ENCODE measurements at places on chromosomes 16 and 17.

DNA sequence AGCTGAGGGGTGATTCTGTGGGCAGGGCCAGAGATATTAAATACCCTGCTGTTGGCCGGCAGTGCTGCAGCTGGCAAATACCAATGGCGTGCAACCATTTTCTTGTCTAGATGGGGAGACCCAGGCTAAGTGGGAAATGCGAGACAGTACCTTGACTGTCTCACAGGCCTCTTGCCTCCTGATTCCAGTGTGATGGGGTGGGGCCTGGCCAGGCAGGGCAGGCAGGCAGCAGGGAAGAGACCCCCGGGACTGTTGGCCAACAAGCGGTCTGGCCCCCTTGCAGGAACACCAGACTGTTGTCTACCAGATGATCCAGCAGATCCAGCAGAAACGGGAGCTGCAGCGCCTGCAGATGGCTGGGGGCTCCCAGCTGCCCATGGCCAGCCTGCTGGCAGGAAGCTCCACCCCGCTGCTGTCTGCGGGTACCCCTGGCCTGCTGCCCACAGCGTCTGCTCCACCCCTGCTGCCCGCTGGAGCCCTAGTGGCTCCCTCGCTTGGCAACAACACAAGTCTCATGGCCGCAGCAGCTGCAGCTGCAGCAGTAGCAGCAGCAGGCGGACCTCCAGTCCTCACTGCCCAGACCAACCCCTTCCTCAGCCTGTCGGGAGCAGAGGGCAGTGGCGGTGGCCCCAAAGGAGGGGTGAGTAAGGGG lies 5.7 kb upstream of the CISD3 start:
- DNase-seq = no peak

DNA sequence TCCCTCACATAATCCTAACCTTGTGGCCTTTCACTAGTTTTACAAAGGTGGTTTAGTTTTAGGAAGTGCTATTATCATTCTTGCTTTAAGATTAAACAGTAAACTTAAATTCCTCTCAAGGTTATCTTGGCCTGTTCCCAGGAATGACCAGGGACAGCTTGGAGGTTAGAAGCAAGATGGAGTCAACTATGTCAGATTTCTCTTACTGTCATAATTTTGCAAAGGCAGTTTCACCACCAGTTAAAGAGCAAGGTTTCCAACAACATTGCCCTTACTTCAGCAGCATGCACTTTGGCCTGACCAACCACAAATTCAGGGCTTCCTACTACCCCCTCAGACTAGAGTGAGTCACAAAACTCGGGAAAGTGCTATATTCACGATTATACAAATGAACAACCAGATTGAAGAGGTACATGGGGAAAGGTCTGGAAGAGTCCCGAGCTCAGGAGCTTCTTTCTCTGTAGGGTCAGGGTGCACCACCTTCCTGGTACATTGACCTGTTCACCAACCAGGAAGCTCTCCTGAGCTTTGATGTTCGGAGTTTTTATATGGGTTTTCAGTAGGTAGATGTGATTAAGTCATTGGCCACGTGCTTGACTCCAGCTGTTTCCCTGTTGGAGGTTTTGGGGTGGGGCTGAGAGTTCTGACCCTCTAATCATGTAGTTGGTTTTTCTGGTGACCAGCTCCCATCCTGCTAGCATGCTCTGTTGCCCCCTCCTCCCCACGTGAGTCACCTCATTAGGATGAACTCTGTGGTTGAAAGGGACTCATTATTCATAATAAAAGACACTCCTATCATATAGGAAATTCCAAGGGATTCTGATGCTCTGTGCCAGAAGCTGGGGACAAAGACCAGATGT lies 19.4 kb downstream of the RHOT1 start:
- DNase-seq = no peak

- DNase-seq = no peak
These were observed 41.4 kb upstream of the BHLHA9 start for GRCh38 chr17:1228781-1229348.

- no peak for DNase-seq
These were observed 8.6 kb upstream of the DUSP14 start for GRCh38 chr17:37481001-37481665.

GRCh38 chr17:73874008-73874720 lies 229.9 kb upstream of the SDK2 start:
- DNase-seq = no peak

DNA sequence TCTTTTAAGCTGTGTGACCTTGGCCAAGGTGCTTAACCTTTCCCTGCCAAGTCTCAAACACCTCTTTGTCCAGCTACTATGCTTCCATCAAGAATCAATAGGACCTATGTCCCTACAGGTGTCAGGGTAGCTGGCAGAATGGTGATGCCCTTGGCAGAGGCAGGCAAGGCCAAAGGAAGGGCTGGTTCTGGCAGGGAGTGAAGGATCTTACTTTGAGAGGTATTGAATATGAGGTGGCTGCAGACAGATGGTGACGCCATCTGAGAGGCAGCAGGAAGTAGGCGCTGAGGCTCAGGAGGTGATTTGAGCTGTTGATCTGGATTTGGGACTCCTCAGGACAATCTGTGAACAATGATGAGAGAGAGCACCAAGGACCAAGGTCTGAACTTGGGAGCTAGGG lies 12.5 kb downstream of the ABCC3 start:
- no peak for DNase-seq

- DNase-seq = no peak
These were observed 6.7 kb upstream of the WFIKKN2 start for GRCh38 chr17:50828508-50829170.

- DNase-seq = no peak
These were observed 120.7 kb downstream of the GAS7 start for GRCh38 chr17:10077561-10078299.

- peak; percentile 9 for DNase-seq
These were observed 155.3 kb downstream of the AIPL1 start for GRCh38 chr17:6279659-6280058.

DNA sequence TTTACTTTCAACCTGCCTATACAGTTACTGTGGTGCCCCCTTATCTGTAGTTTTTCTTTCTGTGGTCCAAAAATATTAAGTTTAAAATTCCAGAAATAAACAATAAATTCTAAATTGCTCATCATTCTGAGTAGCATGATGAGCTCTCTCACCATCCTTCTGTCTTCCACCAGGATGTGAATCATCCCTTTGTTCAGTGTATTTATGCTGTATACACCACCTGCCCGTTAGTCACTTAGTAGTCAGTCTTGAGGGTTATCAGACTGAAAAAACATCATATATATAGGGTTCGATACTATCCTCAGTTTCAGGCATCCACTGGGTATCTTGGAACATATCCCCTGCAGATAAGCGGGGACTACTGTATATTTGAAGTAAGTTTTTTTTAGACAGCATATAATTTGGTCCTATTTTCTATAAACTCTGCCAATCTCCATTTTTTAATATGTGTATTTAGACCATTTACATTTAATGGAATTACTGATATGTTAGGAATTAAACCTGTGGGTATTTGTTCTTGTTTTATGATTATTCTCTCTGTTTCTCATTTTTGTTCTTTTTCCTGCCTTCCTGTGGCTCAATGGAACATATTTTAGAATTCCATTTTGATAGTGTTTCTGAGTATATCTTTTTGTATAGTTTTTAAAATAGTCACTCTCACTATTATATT lies 31.0 kb downstream of the TBX21 start:
- DNase-seq = no peak

DNA sequence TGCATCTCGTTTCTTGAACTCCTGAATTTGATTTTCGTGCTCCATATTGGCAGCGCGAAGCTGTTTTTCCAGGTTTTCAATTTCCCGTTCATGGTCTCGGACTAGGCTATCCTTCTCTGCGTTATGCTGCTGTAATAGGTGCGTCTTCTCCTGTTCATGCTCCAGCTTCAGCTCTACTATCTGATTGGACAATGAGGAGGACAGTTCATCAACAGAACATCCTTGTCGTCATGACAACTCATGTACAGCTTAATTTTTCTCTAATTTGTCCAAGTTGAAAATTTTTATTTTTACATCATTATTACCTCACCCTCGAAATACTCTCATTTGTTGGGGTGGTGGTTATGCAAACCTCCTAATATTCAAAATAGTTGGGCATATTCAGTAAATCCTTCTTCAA lies 289.8 kb downstream of the CEP112 start:
- DNase-seq = no peak

DNA sequence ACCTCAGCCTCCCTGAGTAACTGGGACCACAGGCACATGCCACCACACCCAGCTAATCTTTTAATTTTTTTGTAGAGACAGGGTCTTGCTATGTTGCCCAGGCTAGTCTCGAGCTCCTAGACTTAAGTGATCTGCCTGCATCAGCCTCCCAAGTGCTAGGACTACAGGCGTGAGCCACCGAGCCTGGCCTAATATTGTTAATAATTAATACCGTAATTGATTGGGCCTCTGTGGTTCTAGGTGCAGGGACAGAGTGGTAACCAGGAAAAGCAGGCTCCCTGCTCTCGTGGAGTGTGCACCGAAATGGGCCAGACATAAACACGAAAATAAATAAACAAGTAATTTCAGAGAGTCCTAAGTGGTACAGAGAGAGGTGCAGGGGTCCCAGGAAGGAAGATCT lies 241.0 kb downstream of the GSG1L start:
- no peak for DNase-seq

DNA sequence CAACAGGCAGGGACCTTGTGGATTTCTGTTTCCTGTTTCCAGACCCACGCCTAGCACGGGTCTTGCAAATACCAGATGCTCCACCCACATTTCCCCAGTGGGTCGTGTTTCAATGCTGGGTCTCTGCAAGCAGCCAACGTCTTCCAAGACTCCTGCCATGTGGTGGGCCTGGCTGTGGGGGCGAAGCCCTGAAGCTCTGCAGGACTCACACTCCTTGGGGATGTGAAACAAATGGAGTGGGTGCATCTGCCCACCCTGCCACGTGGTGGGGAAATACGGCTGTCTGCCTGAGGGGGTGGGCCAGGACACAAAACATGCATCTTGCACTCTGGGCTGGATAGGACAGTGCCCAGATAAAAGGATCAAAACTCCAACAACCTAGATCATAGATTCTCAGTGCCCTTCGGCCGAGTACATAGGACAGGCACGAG lies 32.6 kb downstream of the FA2H start:
- DNase-seq = no peak

GRCh38 chr17:72926171-72926570 lies 166.3 kb downstream of the SLC39A11 start:
- no peak for DNase-seq

- peak; percentile 72 for DNase-seq
These were observed 596 bp downstream of the MSL1 start for GRCh38 chr17:40122136-40122998.

- DNase-seq = no peak
These were observed 118.3 kb downstream of the PPM1E start for GRCh38 chr17:58873926-58874325.

GRCh38 chr16:51143196-51143977 lies 7.7 kb downstream of the SALL1 start:
- peak; percentile 34 for DNase-seq

DNA sequence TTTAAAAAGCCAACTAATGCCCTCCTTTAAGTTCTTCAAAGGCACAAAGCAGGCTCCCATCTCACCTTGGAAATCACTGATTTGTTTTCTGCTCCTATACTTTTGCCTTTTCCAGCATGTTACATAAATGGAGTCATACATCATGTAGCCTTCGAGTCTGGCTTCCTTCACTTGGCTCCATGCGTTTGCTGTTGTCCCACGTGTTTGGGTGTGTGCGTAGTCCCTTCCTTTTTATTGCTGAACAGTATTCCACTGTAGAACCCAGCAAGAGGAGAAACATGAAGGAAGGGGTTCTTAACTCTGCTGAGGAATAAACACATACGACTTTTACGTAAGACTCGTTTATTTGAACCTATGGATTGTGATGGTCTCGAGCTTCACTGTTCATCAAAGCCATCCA lies 82.0 kb downstream of the GPRC5B start:
- DNase-seq = no peak

DNA sequence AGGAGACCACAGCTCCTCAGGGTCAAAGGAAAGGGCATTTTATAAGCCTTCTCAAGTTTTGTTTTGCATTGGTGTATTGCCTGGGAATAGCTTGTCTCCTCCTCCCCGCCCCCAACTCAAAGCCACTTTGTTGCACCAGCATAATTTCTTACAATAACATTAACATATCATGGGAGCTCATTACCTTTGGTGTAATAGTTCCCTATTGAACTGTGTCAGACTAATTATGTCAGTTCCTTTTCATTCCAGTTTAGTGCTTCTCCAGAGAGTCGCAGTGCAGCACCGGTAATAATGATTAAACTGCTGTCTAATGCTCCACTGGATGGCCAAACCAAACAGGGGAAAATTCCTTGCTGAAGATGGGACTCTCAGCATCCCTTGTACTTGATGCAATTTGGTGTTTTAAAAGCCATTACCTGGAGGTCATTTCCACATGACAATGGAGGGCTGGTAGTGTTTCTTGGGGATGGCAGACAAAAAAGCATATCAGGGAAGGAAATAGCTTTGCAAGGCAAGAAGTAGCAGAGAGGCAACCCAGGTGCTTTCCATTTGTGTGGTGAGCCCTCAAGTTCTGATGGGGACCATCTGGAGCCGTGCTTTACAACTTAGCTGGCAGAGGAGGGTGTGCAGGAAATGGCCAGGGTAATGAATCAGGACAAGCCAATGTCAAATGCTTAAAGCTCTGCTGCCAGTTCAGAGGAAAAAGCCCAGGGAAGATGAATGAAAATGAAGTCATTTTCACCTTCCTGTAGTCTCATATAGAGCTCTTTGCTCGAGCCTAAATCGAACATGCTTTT lies 91.5 kb upstream of the NLRP1 start:
- peak; percentile 86 for DNase-seq

GRCh38 chr16:87790292-87791100 lies 24.7 kb upstream of the KLHDC4 start:
- DNase-seq = no peak

DNA sequence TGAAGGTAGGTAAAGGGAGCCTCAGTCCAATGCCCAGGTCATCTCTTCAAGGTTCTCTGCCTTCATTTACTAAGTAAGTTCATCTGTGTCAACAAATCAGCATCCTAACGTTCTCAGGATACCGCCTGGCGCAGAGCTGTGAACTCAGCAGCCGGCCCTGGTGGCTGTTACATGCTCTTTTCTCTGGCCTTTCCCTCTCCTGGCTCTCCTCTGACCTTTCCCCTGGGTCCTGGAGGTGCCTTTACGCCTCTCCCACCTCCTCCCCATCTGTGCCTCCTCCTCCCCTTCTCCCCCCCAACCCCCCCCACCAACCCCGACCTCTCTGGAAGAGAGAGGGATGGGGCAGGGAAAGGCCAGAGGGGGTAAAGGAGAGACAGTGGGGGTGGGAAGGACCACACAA lies 19.5 kb downstream of the COTL1 start:
- no peak for DNase-seq

- DNase-seq = no peak
These were observed 67.8 kb downstream of the GOSR1 start for GRCh38 chr17:30545024-30545423.

- DNase-seq = peak; percentile 87
These were observed 383.1 kb downstream of the KCNJ2 start for GRCh38 chr17:70552230-70552981.

GRCh38 chr17:26792486-26792885 lies 501.4 kb upstream of the WSB1 start:
- DNase-seq = peak; percentile 1
